Endodermal cell (in vitro differentiated cells): ENCODE measurements at places on chromosomes 3 and 15. TPM values are rescaled to one million over a fixed set of nuclear protein-coding genes. Genes with fewer than 3 reads are reported as not detected.

GRCh38 chr3:81816473-81817250, 55.2 kb upstream of the GBE1 start:
- H3K27me3 ChIP-seq = no peaks in the 10 kb centered on the region
- no peak overlapping the region for H3K4me3 ChIP-seq
- DNase-seq = no peak

GRCh38 chr15:83081256-83082014, 14.4 kb upstream of the BTBD1 start:
- no peaks in the 10 kb centered on the region for H3K36me3 ChIP-seq
- H3K4me1 ChIP-seq = no peaks in the 10 kb centered on the region
- H3K4me3 ChIP-seq = no peak overlapping the region
- no peak overlapping the region for H3K27ac ChIP-seq

- no peak for DNase-seq
- no peaks in the 10 kb centered on the region for H3K36me3 ChIP-seq
- H3K4me3 ChIP-seq = no peak overlapping the region
- no peaks in the 10 kb centered on the region for H3K27me3 ChIP-seq
Measured at GRCh38 chr3:114879059-114880031, 267.7 kb downstream of the ZBTB20 start.

GRCh38 chr15:88805031-88805780, 2.0 kb downstream of the ACAN start:
- no peaks in the 10 kb centered on the region for H3K36me3 ChIP-seq
- no peak overlapping the region for H3K27ac ChIP-seq
- DNase-seq = no peak
- H3K4me1 ChIP-seq = no peaks in the 10 kb centered on the region

- H3K27me3 ChIP-seq = no peaks in the 10 kb centered on the region
- H3K4me1 ChIP-seq = peaks cover 13% of the 10 kb centered on the region
- no peaks in the 10 kb centered on the region for H3K36me3 ChIP-seq
- H3K4me3 ChIP-seq = no peak overlapping the region
Measured at GRCh38 chr3:115321400-115321805, 174.3 kb upstream of the ZBTB20 start.

DNA sequence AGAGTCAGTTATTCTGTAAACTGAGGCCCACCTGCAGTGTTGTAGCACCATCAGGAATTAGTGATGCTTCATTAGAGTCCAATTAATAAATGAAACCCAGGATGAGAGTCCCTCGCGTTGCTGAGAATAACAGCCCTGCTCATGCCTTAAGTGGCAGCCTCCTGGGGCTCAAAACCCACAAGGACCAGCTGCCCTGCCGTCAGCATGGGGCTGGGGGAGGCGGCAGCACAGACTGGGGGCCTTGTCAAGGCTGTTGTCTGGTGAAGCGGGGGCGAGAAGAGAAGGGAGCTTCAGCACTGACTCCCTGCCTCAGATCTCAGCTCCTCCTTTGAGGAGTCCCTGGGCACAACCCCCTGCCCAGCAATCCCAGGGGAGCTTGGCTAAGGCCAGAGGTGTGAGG, 21.0 kb downstream of the CCDC33 start:
- no peak overlapping the region for H3K27ac ChIP-seq
- DNase-seq = no peak
- no peak overlapping the region for H3K4me3 ChIP-seq
- no peaks in the 10 kb centered on the region for H3K27me3 ChIP-seq
- H3K4me1 ChIP-seq = no peaks in the 10 kb centered on the region
- no peaks in the 10 kb centered on the region for H3K36me3 ChIP-seq

Gene DGKG
- total RNA-seq = 0.61 to 1.8 TPM (median 1.2 TPM) in 3 replicates

GRCh38 chr15:37095770-37096557, 4.4 kb downstream of the MEIS2 start:
- peak; percentile 84 for DNase-seq
- H3K27me3 ChIP-seq = peaks cover 85% of the 10 kb centered on the region
- H3K27ac ChIP-seq = peak overlapping the region; percentile 38
- H3K4me3 ChIP-seq = peak overlapping the region; percentile 95

Gene PP2D1
- not detected in 3 replicates for total RNA-seq

Gene FGF7
- total RNA-seq = not detected in 3 replicates

- no peak for DNase-seq
- no peak overlapping the region for H3K27ac ChIP-seq
- no peaks in the 10 kb centered on the region for H3K36me3 ChIP-seq
- no peaks in the 10 kb centered on the region for H3K4me1 ChIP-seq
- no peaks in the 10 kb centered on the region for H3K27me3 ChIP-seq
Measured at GRCh38 chr3:42873221-42873982, 2.3 kb downstream of the CYP8B1 start.

- H3K27me3 ChIP-seq = no peaks in the 10 kb centered on the region
- H3K4me3 ChIP-seq = no peak overlapping the region
- no peaks in the 10 kb centered on the region for H3K36me3 ChIP-seq
Measured at GRCh38 chr3:127445581-127446343, 144.8 kb downstream of the TPRA1 start.

DNA sequence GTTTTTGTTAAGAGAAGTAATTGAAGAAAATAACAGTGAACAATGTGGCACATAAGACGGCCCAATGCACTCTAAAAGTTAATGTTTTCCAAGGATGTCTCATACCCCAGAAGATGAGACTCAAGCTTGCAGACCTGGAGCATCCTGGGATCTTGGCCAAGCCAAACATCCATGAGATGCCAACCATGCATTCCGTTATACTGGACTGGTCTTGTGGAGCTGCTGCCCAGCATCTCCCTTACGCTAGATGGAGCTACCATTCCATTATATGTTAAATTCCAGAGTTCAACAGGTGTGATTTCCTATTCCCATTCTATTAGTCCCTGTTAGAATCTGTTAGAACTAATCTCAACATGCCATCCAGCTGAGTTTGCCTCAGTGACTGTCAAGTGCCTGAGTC, 181.8 kb downstream of the PDCD6IP start:
- H3K4me1 ChIP-seq = no peaks in the 10 kb centered on the region
- H3K4me3 ChIP-seq = no peak overlapping the region
- H3K36me3 ChIP-seq = no peaks in the 10 kb centered on the region
- no peaks in the 10 kb centered on the region for H3K27me3 ChIP-seq
- no peak overlapping the region for H3K27ac ChIP-seq
- peak; percentile 60 for DNase-seq

GRCh38 chr3:182782149-182782548, 11.2 kb upstream of the ATP11B start:
- H3K27me3 ChIP-seq = no peaks in the 10 kb centered on the region
- no peaks in the 10 kb centered on the region for H3K4me1 ChIP-seq
- no peak overlapping the region for H3K27ac ChIP-seq
- DNase-seq = no peak

Gene ITGA11
- 0.36 and 1.4 TPM in 2 replicates for total RNA-seq

- DNase-seq = peak; percentile 13
- no peaks in the 10 kb centered on the region for H3K4me1 ChIP-seq
- no peak overlapping the region for H3K27ac ChIP-seq
- H3K27me3 ChIP-seq = peaks cover 14% of the 10 kb centered on the region
- no peaks in the 10 kb centered on the region for H3K36me3 ChIP-seq
- no peak overlapping the region for H3K4me3 ChIP-seq
Measured at GRCh38 chr3:186180151-186180550, 71.3 kb upstream of the ETV5 start.

Gene MASP1
- 0.09 to 2.1 TPM (median 0.88 TPM) in 3 replicates for total RNA-seq
